Upper lobe of right lung (tissue), 1 donor: ENCODE measurements at places on chromosomes 4 and X. TPM values are rescaled to one million over a fixed set of nuclear protein-coding genes. Genes with fewer than 3 reads are reported as not detected.

PLAC8 gene
- total RNA-seq: 81.7 TPM

DNA sequence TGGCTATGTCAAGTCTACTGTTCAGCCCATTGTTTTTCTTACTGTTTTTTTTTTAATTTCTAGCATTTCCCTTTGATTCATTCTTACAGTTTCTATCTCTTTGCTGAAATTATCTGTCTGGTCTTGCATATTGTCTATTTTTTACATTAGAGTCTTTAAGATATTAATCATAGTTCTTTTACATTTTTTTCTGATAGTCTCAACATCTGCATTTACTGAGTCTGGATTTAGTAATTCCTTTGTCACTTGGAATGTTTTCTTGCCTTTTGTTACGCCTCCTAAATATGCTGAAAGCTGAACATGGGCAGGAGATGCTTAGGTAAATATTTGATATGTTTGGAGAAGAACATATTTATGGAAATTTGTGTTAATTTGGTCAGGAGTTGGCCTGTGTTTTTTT is 10.4 kb downstream of the JADE3 start:
- no peak for DNase-seq
- H3K27me3 ChIP-seq: no peaks in the 10 kb centered on the region
- H3K36me3 ChIP-seq: no peaks in the 10 kb centered on the region
- H3K27ac ChIP-seq: no peak overlapping the region

DNA sequence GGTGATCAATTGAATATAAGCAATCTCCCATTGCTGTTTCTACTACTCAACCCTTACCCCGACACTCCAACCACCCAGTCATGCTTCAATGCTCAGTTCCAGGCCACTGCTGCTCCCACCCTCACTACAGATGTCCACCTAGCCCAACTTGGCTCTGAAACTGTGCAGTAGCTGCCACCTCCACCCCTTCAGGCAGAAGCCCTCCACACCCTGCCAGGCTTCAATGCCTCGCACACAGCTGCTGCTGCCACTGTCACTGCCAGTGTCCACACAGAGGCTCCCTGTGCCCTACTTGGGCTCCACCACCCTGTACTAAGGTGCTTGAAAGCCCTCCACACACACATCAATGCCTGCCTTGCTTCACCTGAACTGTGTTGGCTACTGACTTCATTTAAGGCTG is 34.6 kb downstream of the LAMTOR3 start:
- no peak overlapping the region for H3K4me3 ChIP-seq
- no peak overlapping the region for H3K27ac ChIP-seq
- H3K36me3 ChIP-seq: no peaks in the 10 kb centered on the region
- DNase-seq: no peak

MAB21L2 gene
- total RNA-seq: not detected

DNA sequence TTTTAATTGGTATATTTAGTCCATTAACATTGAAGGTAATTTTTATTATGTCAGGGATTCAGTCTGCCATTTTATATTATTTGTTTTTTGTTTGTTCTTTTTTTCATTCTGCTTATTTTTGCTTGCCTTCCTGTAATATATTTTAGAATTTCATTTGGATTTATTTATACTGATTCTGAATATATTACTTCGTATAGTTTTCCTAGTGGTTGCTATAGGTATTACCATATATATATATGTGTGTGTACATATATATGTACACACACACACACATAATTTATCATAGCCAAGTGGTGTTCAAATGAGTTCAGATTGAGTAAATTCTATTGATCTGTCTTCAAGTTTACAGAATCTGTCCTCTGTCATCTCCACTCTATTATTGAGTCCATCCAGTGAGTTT is 11.2 kb downstream of the CITED1 start:
- no peak overlapping the region for H3K4me3 ChIP-seq
- H3K36me3 ChIP-seq: no peaks in the 10 kb centered on the region
- no peaks in the 10 kb centered on the region for H3K27me3 ChIP-seq
- no peak overlapping the region for H3K27ac ChIP-seq
- no peaks in the 10 kb centered on the region for H3K4me1 ChIP-seq

DNA sequence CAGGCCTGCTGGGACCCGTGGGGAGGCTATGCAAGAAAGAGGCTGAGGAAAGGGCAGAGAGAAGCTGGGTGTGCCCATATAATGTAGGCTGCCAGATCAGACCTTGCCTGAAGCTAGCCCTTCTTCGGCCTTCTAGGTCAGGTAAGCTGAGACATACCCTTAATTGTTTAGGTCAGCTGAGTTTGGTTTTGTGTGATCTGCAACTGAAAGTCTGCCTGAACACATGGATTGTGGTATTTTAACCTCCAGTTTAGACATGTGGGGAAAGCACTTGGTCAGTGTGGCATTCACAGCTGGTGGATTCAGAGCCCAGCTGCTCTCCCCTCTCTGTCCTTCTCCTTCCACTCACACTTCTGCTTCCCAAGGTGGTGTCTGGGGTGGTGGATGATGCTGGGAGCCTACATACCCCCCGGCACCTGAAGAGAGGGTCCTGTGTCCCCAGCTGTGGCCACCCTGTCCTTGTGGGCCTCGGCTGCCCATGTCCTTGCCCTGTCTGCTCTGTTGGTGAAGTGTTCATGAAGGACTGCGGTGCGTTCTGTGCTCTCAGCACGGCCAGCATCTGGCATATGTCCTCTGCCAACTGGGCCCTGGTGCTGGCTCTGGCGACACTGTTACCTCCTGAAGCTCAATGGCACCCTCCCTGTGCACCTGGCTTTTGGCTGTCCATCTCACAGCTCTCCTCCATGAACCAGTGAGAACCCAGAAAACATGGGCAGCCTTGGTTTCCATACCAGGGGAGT is 82.1 kb downstream of the NAT8L start:
- H3K36me3 ChIP-seq: no peaks in the 10 kb centered on the region
- no peak for DNase-seq
- H3K4me1 ChIP-seq: no peaks in the 10 kb centered on the region
- H3K27ac ChIP-seq: no peak overlapping the region
- H3K27me3 ChIP-seq: no peaks in the 10 kb centered on the region
- H3K4me3 ChIP-seq: no peak overlapping the region

DNA sequence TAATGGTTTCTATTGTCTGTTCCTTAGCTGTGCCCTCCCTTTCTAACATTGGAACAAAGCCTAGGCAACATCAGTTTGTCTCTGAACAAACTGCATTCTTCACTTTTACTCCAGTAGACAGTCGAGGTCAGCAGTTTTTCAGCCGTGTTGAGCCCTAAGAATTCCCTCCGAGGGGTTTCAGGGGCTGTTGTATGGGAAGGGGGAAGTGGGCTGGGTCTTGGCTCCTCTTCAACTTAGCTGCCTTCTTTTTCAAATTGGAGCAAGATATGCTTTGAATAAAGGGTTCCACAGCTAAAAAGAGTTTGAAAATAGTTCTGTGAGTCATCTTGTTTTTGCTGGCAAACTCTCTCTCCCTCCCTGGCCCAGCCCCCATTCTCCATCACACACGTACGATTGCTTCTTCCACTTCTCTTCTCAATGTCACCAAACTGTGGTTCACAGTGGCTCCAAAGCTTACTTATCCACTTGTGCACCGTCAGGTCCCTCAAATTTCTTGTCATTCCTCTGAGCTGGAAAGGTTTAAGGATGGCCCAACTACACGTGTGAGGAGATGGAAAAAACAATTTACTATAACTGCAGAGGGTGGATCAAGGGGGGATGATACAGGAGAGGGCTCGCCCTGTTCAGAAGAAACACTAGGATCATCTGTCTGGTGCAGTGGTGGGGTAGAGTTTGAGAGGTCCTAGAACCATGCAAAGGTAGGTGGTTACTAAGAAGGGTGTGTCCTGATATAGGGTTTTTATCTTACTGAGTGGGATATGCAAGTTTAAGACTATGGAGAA is 9.2 kb upstream of the MAML3 start:
- no peaks in the 10 kb centered on the region for H3K36me3 ChIP-seq
- no peak overlapping the region for H3K27ac ChIP-seq
- no peaks in the 10 kb centered on the region for H3K27me3 ChIP-seq
- peaks cover 8% of the 10 kb centered on the region for H3K4me1 ChIP-seq
- no peak overlapping the region for H3K4me3 ChIP-seq

FGF5 gene
- total RNA-seq: not detected

DNA sequence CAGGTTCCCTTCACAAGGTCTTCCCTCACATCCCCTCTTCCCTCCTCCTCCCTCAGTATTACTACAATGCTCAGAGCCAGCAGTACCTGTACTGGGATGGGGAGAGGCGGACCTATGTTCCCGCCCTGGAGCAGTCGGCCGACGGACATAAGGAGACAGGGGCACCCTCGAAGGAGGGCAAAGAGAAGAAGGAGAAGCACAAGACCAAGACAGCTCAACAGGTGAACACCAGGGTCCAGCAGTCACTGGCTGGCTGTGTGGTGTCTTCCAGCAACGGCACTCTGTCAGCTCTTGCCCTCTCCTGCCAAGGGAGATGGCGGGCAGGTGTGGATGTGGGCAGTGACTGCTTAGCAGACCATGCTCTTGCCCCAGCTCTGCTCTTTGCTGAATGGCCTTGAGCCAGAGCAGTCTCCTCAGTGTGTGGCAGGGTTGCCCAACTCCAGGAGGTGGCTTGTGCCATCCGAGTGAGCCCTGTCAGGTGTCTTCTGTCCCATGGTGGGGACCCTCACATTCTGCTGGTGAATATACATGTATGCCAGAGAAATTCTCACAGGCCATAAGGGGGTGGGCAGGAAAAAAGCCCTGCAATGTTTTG is 11.4 kb upstream of the UBA1 start:
- DNase-seq: no peak
- H3K27ac ChIP-seq: no peak overlapping the region
- H3K27me3 ChIP-seq: no peaks in the 10 kb centered on the region
- H3K36me3 ChIP-seq: peaks cover 26% of the 10 kb centered on the region
- no peaks in the 10 kb centered on the region for H3K4me1 ChIP-seq
- no peak overlapping the region for H3K4me3 ChIP-seq

MAD2L1 gene
- total RNA-seq: 0.90 TPM

GRCh38 chrX:70132224-70132623 is 1.0 kb upstream of the IGBP1 start:
- peaks cover 9% of the 10 kb centered on the region for H3K36me3 ChIP-seq
- DNase-seq: no peak
- no peak overlapping the region for H3K27ac ChIP-seq
- no peaks in the 10 kb centered on the region for H3K27me3 ChIP-seq
- no peak overlapping the region for H3K4me3 ChIP-seq

- peaks cover under 1% of the 10 kb centered on the region for H3K36me3 ChIP-seq
- no peak overlapping the region for H3K4me3 ChIP-seq
- H3K4me1 ChIP-seq: no peaks in the 10 kb centered on the region
Measured at GRCh38 chr4:3436798-3437581, 4.8 kb upstream of the HGFAC start.

DNA sequence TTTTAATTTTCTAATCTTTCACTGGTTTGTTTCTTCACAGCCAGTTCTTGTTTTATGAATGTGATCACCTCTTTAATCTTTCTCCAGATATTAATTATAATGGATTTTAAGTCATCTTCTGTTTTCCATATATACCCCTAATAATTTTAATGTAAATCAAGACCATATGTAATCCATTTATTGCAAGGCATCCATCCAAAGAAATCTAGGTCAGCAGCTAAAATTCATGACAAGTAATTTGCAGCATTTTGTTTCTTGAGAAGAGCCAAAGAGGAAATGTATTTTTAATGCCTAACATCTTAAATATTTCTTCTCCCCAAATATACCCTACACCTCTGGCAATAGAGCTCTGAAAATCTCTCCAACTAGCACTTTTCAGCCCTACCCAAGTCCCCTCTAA is 81.1 kb downstream of the SUPT20HL2 start:
- no peaks in the 10 kb centered on the region for H3K36me3 ChIP-seq
- H3K4me3 ChIP-seq: no peak overlapping the region
- H3K27me3 ChIP-seq: no peaks in the 10 kb centered on the region
- H3K4me1 ChIP-seq: no peaks in the 10 kb centered on the region
- no peak overlapping the region for H3K27ac ChIP-seq
- DNase-seq: no peak

TEX13B gene
- total RNA-seq: not detected

KIF4A gene
- total RNA-seq: 0.75 TPM

DNA sequence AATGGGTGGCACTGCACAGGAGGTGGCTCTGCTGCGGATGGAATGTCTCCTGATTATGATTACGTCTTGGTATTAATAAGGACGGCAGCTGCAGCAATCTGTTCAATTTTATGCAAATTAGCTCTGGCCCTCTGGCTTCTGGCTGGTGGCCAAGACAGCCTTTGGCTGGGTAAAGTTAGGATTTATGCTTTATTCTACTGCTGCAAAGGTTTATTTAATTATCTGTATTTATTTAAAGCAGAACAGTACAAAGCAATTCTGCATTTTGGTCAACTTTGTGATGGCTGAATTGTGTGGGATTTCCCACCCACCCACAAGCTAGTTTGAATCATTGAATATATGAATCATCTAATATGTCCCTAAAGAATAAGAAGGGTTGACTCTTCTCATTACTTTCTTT is 745.6 kb upstream of the FAM241A start:
- no peak overlapping the region for H3K27ac ChIP-seq
- no peaks in the 10 kb centered on the region for H3K4me1 ChIP-seq
- DNase-seq: no peak
- H3K4me3 ChIP-seq: no peak overlapping the region

DNA sequence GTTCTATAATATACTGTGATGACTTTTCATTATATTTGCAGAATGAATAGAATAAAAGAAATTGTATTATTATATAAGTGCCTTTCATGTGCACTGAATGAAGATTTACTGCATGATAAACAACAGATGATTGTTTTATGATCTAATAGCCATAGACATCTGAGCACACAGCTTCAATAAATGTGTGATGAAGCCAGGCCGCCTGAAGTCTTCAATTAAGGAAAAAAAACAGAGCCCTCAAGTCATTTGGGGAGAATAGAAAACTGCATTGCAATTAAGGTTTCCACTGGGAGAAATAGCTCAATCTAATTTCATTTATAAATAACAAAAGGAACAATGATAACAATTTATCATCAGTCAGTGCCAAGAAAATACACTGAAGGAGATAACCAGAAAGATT is 955.2 kb downstream of the FSTL5 start:
- H3K27me3 ChIP-seq: no peaks in the 10 kb centered on the region
- no peaks in the 10 kb centered on the region for H3K36me3 ChIP-seq
- DNase-seq: no peak
- no peaks in the 10 kb centered on the region for H3K4me1 ChIP-seq
- H3K4me3 ChIP-seq: no peak overlapping the region

DNA sequence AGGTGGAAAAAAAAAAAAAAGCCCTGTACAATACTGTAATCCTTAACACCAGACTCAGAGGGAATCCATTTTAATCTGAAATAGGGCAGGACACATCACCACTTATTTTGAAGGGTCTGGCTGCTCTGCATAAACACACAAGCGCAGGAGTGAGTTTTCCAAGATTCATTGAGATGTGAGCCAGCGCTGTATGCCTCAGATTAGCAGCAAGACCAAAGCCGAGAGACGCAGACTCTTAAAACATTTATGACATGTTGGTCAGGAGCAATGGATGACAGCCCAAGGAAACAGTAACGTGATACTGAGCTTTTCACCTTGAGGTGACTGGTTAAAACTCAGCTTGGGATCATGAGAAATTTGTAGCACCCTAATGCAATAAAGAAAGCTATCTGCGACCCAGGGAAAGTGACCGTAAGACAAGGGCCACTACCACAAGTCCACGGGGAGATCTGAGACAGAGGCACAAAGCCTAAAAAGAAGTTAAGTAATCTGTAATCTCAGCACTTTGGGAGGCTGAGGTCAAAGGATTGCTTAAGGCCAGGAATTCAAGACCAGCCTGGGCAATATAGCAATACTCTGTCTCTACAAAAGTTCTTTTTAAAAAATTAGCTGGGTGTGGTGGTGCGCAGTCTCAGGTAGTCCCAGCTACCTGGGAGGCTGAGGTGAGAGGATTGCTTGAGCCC is 210.6 kb downstream of the COL25A1 start:
- no peak overlapping the region for H3K4me3 ChIP-seq
- no peak overlapping the region for H3K27ac ChIP-seq
- no peaks in the 10 kb centered on the region for H3K27me3 ChIP-seq
- no peaks in the 10 kb centered on the region for H3K4me1 ChIP-seq
